ENCODE measurements at places on chromosomes 1 and 21.

GRCh38 chr21:36699546-36700294, 805 bp downstream of the SIM2 start:
- no peak for DNase-seq

DNA sequence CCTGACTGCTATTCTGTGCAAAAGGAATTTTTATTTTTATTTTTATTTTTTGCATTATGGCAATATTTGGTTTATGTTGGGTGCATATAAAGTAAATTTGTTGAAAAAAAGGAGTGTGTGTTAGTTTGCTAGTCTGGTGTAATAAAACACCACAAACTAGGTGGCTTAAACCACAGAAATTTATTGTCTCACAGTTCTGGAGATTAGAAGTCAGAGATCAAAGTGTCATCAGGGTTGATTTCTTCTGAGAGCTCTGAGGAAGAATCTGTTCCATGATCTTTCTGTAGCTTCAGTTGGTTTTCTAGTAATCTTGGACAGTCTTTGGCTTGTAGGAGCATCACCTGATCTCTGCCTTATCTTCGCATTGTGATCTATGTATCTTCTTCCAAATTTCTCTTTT, 6.5 kb downstream of the SLC30A7 start:
- no peak for DNase-seq

DNA sequence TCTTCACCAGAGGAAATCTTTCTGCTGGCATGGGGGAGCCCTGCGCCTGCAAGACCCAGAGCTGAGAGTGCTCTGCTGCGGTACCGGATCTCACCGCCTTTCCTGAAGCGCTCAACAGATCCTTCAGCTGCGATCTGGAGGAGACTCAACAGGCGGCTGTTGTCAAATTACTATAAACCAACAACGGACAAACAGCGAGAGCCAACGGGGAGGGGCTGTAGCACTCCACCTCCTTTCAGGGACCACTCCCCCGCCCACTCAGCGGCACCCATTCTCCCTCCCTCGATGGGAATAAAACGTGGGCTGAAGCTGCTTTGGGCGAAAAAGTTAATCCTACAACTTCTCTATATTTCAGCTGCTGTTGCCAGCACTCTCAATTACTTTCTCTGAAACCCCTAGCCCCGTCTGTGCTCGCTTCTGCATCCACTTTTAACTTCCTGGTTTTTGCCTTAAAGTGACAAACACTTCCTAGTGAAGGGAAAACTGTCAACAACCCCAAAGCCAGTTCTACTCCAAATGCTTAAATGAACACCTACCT, at the start of gene FMO5:
Gene FMO5, minus strand, starts transcription at position 147 of the 538 bp plus-strand sequence. CDS start 310 bp downstream, outside the sequence.
- DNase-seq = no peak

DNA sequence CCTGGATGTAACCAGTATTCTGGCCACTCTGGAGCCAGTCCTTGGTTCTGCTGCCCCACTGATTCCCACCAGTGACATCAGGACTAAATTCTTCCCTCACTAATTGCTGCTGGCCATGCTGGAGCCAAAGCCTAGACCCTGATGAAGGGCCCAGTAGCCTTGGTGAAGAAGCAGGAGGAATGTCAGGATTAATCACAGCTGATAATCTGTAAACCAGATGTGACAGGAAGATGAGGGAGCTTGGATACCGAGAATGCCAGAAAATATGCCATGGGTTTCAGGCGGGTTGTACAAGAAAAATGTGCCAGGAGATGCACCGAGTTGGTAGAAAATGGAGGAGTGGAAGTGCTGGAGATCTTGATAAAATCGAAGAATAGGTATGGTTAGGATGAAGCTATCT, 119.0 kb upstream of the PPP2R5A start:
- DNase-seq = no peak

DNA sequence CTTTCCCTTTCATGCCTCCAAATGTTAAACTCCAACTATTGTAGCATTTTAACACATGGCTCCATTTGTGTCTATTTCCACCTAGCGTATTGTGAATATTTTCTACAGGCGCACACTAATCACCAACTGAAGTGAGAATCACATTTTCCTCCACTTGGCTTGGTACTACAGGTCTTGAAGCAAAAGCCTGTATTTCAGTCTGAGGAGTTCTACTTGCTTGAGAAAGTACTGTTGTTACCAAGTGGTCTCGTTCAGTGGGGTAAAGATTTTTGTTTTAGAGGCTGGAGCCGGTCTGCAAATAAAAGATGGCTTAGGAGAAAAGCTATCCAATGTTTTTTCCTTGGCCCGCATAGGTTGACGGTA, 550 bp upstream of the PTBP2 start:
- DNase-seq = peak; percentile 4

DNA sequence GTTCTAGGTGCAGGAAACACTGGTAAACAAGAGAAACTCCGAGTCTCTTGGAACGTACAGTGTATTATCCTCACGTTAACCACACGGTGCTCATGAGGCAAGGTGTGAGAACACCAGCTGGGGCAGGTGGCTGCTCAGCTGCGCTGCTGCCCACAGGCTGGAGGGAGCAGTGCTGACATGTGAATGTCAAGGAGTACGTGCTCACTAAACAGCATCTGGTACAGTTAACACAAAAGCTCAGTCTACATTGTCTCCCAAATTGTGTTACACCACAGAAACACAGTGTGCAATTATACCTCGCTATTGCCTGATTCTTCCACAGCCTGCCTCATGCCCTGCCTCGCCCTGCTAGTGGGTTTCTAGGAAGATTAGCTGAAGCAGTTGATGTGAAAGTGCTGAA, 138.4 kb downstream of the GLIS1 start:
- DNase-seq = no peak

GRCh38 chr1:245969283-245969682, 537.8 kb downstream of the SMYD3 start:
- peak; percentile 42 for DNase-seq

- no peak for DNase-seq
Observed at GRCh38 chr1:218771931-218772330, 401.7 kb upstream of the LYPLAL1 start.

DNA sequence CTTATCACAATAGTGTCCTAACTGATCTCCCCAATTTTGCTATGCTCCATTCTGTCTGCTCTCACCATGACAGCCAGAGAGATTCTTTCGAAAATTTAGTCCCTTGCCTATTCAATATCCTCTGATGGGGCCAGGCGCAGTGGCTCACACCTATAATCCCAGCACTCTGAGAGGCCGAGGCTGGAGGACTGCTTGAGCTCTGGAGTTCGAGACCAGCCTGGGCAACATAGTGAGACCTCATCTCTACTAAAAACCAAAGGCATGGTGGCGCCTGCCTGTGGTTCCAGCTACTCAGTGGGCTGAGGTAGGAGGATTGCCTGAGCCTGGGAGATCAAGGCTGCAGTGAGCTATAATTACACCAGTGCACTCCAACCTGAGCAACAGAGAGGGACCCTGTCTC, 16.1 kb upstream of the PDZK1IP1 start:
- DNase-seq = no peak

- no peak for DNase-seq
Observed at GRCh38 chr1:206588492-206588891, 23.8 kb downstream of the EIF2D start.

- DNase-seq = no peak
Observed at GRCh38 chr1:198530953-198531352, 9.5 kb downstream of the ATP6V1G3 start.

- DNase-seq = peak; percentile 62
Observed at GRCh38 chr1:214584805-214585766, 17.9 kb upstream of the CENPF start.

All from Panc1 (cell line).